Esophagus squamous epithelium (tissue), 5 donors: ENCODE measurements at places on chromosomes 11 and 22. TPM values are rescaled to one million over a fixed set of nuclear protein-coding genes. Genes with fewer than 3 reads are reported as not detected.

GRCh38 chr22:39266398-39267030 lies 21.7 kb upstream of the PDGFB start:
- no peaks in the 10 kb centered on the region for H3K4me1 ChIP-seq
- DNase-seq = no peak
- no peaks in the 10 kb centered on the region for H3K27me3 ChIP-seq
- no peaks in the 10 kb centered on the region for H3K36me3 ChIP-seq
- no peak overlapping the region for H3K4me3 ChIP-seq

DNA sequence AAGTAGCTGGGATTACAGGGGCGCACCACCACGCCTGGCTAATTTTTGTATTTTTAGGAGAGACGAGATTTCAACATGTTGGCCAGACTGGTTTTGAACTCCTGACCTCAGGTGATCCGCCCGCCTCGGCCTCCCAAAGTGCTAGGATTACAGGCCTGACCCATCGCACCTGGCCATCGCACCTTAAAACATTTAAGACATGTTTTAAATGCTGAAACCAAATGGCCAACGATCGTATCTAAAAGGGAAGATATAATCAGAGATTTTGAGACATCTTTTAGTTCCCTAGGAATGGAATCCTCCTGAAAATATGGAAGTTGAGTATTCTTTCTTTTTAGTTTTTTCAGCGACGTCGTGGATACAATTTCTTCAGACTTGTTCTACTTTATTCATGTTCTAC lies 21.8 kb upstream of the APOBEC3A start:
- H3K27ac ChIP-seq = peak overlapping the region; percentile 34
- no peaks in the 10 kb centered on the region for H3K36me3 ChIP-seq
- no peak for DNase-seq
- no peaks in the 10 kb centered on the region for H3K27me3 ChIP-seq
- no peak overlapping the region for H3K4me3 ChIP-seq
- peaks cover 16% of the 10 kb centered on the region for H3K4me1 ChIP-seq

GRCh38 chr11:86916330-86916729 lies 38.9 kb downstream of the FZD4 start:
- peak overlapping the region; percentile 52 for H3K27ac ChIP-seq
- H3K36me3 ChIP-seq = no peaks in the 10 kb centered on the region
- no peak overlapping the region for H3K4me3 ChIP-seq
- no peaks in the 10 kb centered on the region for H3K27me3 ChIP-seq

DNA sequence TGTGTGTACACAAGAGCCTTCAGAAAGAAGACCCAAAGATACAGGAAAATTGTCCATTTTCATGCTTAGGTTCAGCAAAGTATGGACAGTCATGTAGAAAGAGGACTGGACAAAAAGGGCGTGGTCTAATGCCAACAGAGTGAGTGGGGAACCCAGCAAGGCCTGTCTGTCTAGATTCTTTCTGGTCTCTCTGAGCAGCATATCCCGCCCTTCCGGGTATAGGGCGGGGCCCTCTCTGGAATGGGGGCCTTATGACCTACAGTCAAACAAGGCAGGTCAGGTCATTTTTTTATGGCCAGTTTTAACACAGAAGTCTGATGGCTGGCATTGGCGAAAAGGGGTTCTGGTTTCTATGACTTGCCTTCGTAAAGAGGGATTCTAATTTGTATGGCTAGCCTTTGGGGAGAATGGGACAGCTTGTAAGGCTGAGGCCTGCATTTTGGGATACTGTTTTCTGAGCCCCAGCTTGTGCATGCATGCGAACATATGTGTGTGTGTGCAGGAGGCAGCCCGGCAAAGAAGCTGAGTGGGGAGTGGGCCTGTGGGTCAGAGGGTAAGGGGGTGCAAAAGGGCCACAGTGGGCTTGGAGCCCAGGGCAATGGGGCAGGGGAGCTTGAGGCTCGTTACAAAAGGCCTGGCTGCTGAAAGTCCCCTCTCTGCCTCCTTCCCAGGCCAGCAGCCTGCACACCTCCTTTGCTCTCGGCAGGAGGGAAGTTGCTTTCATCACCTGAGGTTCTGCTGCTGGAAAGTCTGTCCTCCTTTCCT lies 130.5 kb upstream of the B3GAT1 start:
- no peak overlapping the region for H3K4me3 ChIP-seq
- no peak for DNase-seq
- H3K27ac ChIP-seq = no peak overlapping the region
- H3K36me3 ChIP-seq = no peaks in the 10 kb centered on the region

DNA sequence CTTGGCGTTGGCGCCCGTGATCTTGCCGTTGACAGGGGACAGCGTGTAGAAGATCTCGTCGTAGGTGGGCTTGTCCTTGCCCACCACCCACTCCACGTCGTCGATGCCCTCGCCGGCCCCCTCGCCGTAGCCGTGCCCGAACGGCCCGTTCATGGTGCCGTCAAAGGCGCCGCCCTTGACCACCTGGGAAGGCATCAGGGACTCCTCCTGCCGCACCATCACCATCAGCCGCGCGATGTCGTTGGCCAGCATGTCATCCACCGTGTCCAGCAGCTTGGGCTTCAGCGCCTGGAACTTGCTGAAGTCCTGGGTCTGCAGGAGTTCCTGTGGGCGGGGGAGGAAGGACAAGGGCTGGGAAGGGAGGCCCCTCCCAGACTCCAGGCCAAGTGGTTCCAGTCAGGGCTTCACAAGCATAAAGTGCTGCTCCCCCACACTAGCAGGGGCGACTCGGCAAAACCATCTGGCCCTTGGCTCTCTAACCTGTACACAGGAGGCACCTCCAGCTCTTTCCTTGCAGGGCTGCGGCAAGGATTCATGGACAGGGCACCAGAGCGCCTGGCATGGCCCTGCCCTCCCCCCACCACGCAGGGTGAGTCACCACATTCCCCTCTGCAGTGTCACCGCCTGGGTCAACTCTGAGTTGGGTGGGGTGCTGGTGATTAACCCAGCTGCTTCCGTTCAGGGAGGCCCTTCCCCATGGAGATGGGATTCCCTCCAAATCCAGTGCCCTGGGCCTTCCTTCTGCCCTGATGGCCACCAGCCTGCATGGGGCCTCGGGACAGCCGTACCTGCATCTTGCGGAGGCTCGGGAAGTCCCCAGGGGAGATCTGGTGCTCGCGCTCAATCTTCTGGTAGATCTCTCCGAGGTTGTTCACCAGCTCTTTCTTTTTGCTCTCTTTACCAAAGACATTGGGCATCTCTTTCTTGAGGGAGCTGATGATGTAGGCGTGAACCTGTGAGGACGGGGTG lies 10.4 kb upstream of the CDC42BPG start:
- no peaks in the 10 kb centered on the region for H3K27me3 ChIP-seq
- H3K27ac ChIP-seq = peak overlapping the region; percentile 90
- H3K4me1 ChIP-seq = peaks cover 87% of the 10 kb centered on the region
- H3K4me3 ChIP-seq = peak overlapping the region; percentile 28
- H3K36me3 ChIP-seq = peaks cover 13% of the 10 kb centered on the region
- DNase-seq = no peak

GRCh38 chr11:124894606-124895430 lies 2.8 kb downstream of the ROBO4 start:
- H3K4me1 ChIP-seq = peaks cover 13% of the 10 kb centered on the region
- H3K36me3 ChIP-seq = no peaks in the 10 kb centered on the region
- peak overlapping the region; percentile 87 for H3K27ac ChIP-seq
- no peak overlapping the region for H3K4me3 ChIP-seq
- no peaks in the 10 kb centered on the region for H3K27me3 ChIP-seq

GRCh38 chr11:57940044-57940756 lies 83.5 kb upstream of the OR9Q1 start:
- no peaks in the 10 kb centered on the region for H3K27me3 ChIP-seq
- no peaks in the 10 kb centered on the region for H3K36me3 ChIP-seq
- no peak overlapping the region for H3K27ac ChIP-seq
- no peak overlapping the region for H3K4me3 ChIP-seq
- H3K4me1 ChIP-seq = peaks cover 32% of the 10 kb centered on the region
- no peak for DNase-seq

RBMXL2 gene
- total RNA-seq = not detected
